ENCODE measurements at places on chromosomes 6 and 20.

- no peak for DNase-seq
These were observed 615.7 kb upstream of the CITED2 start for GRCh38 chr6:139990026-139990686.

DNA sequence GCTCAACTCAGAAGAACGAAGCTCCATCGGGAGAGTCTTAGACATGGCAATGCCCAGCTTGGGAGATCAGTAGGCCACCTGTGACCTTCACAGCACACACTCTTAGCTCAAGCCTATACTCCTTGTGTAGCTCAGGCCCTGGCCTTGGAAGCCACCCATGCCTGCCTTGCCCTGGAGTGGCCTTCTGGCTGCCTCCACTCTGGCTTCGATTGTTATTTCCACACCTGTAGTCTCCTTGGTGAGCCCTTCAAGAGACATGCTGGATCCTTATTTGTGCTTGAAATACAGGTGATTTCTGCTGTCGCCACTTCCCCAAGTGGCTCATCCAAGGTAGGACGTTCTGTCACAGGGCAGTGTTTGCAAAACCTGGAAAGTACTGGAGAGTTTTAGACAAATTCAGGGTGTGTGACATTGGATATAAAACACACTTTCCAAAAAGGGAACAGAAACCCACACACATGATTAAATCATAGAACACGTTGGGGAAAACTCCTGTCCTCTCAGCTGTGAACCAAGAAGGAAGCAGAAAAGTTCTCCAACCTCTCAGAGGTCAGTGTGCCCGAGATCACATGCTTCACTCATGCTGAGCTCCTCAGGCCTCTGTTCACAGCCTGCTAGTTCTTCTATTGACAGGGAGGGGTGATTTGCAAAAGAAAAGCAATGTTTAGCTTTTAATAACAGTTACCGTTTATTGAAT, 391.8 kb downstream of the CDC5L start:
- DNase-seq, result no peak

DNA sequence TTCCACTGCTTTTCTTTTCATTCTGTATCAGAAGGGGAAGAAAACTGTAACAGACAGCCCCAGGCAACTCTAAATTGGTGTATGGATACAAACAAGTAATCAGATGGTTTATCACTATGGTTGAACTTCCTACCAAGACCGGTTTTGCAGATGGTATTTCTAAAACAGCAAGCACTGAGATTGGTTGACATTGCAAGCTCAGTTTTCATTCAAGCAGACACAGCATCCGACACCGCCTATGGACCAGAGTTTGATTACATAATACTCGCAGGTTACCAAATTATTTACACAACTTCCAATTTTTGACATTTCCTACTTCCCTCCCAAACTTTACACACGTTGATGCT, 209.9 kb downstream of the ALDH8A1 start:
- DNase-seq, result no peak

- DNase-seq, result no peak
These were observed 7.1 kb upstream of the SLC18B1 start for GRCh38 chr6:132805548-132805947.

DNA sequence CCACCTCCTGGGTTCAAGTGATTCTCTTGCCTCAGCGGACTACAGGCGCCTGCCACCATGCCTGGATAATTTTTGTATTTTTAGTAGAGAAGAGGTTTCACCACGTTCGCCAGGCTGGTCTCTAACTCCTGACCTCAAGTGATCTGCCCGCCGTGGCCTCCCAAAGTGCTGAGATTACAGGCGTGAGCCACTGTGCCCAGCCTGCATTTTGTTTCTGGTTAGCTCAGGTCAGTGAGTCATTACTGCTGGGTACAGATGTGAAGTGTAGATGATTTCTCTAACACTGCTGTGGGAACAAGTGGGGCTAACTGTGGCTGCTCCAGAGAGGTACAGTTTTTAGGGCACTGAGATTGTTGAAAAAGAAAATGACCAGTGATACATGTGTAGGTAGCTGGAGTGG, 188.6 kb downstream of the PRL start:
- no peak for DNase-seq

DNA sequence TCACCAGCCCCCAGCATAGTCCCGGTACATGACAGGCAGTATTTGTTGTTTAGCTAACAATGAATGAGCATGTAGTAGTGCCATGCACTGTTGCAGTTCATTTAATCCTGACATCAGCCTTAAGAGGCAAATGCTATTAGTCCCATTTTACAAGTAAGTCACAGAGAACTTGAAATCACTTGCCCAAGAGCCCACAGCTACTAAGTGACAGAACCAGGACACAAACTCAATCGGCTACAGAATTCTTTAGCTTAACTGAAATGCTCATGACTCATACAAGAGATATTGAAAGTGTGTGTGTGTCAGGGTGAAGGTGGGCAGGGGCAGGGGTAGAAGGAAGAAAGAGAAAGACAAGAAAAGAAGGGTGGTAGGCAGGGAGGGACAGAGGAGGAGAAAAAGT, 52.7 kb downstream of the UNC5CL start:
- no peak for DNase-seq

- no peak for DNase-seq
These were observed 44.7 kb downstream of the DEK start for GRCh38 chr6:18219591-18219990.

GRCh38 chr20:49278818-49279676, 1.2 kb upstream of the ZNFX1 start:
- DNase-seq, result peak; percentile 31

GRCh38 chr6:11356404-11357155, 124.1 kb upstream of the NEDD9 start:
- no peak for DNase-seq

DNA sequence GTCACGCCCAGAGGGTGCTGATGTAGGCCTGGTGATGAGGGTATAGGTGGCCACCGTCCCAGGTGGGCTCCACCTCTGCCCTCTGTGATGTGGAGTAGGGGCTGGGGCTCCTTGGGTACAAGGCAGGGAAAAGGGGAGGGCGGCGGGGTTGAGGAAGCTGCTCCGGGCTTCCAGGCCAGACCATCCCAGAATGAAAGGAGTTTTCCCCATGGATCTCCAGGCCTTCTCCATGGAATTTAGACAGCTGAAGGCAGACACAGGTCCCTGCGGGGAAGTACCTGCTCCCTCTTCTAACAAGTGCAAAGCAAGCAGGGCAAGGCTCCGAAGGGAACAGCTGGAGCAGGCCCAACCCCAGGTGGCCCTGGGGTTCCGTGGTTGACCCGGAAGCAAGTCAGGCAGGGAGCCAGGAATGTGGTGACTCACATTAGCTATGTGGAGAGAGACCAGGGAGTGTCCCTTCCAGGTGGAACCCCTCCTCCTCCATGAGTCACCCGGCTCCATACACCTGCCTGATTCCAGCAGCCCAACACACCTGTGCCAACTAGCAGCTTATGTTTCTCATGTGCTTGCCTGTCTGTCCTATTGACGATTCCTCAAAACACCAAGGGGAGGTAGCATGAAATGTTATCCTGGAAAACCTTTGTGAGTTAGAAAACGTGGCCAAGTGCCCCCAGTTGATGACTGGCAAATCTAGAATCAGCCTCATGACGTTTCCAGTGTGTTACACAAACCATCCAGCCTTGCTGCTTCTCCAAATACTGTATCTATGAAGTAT, 59.7 kb upstream of the SNX9 start:
- no peak for DNase-seq

- peak; percentile 88 for DNase-seq
These were observed at the start of gene KPNA5 for GRCh38 chr6:116680880-116681672. Gene KPNA5, plus strand, starts transcription at chr6:116681211. Its CDS starts 124 bp downstream, at chr6:116681335.

- DNase-seq, result no peak
These were observed 28.5 kb upstream of the MAP3K4 start for GRCh38 chr6:160962835-160963623.

DNA sequence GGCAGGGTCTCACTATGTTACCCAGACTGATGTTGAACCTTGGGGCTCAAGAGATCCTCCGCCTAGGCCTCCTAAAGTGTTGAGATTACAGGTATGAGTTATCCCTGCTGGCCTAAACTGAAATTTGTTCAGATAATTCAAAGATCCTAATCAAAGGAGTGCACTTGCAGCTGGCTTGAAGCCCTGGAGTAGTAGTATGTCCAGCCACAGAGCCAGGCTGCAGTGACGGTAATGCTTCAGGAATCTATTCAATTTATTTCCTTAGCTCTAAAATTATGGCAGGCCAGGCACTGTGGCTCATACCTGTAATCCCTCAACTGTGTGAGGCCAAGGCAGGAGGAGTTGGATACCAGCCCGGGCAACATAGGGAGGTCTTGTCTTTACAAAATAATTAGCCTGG, 1.4 kb upstream of the DDX43 start:
- DNase-seq, result no peak

DNA sequence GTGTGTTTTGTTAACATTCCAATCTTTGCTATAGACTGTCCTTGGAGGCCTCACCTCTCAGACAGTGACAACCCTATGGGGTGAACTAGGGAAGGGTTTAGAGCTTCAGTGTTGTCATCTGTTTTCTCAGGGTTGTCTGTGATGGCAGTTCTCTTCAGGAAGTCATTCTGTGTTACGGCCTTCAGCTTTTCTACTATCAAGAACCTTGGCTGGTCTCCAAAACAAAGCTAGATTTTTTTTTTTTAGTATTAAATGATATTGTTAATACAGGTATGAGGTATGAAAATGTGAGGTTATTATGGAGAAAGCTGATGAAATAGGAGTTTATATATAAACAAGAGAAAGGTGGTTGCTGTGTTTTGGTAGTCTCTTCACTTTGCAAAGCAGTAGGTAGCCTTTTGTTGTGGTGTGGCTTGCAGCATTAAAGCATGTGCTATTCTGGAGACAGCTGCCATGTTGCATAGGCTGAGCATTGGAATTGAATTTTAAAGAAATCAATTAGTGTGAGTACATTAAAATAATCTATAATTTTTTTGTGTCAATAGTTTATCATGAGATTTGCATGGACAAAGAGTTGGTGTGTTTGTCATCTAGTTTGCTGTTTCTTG, 162.6 kb downstream of the CARMIL1 start:
- no peak for DNase-seq

GRCh38 chr6:8738951-8739350, 303.6 kb upstream of the SLC35B3 start:
- no peak for DNase-seq
